ENCODE measurements at places on chromosomes 3 and 15.

- DNase-seq: no peak
These were observed 34.4 kb downstream of the BOC start for GRCh38 chr3:113245761-113246161.

DNA sequence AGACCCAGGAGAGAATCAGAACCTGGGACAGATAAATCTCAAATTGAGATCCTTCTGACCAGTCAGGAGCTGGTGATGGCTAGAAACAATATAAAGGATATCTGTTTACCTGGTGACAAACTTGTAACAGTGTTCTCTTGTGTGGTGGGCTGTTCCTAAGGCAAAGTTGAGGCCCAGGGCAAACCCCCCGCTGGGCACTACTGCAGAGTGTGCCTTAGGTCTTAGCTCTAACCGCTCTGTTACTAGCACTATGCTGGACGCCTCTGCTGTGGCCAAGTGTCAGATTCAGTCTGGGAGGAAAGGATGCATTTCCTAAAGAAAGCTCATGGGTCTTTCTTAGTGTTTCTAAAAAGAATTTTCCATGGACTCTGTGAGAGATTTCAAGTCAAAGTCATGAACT lies 146.5 kb upstream of the MEIS2 start:
- no peak for DNase-seq

DNA sequence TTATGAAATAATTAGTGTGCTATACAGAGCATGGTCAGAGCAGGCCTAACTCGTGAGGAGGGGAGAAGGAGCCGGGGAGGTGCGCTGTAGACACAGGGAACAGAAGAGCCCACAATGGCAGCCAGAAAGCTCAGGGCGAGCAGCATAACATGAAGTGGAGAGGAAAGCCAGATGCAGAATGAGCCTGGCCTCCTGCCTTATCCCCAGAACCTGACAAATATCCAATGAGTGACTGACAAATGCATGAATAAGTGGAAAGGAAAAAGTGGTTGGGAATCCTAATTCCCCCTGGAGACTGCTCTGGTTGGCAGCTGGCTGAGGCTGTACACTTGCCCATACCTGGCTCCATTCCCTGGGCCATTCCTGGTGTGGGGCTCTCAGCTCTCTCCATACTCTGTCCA lies 9.2 kb upstream of the MST1R start:
- no peak for DNase-seq

DNA sequence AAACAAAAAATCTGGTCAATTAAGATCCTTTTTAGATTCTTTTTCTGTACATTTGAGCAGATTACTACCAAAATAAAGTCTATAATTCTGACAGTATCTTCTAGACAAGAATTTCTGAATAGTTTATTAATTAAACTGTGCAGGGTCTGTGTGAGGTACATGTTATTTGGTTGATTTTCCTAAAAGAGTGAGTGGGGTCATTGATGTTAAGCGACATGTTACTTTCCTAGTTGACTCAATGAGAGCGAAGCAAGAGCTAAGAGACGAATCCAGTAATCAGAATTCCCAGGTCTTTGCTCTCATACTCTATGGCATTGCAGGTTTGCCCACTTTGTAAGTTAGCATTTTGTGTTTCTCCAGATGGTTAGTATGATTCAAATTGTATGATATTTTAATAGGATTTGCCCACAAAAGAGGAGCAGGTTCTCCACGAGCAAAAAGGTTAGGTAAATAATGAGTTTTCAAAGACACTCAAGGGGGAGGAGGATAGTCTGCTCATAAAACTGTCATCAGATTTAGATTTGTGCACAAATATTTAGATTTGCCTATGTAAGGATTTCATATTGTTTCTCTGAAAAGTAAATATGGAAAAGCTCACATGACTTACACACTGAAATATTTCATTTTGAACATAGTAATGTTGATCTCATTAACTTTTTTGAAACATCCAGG lies 217.2 kb upstream of the CGNL1 start:
- no peak for DNase-seq

GRCh38 chr3:180802837-180803236 lies 109.6 kb upstream of the FXR1 start:
- DNase-seq: no peak

- DNase-seq: no peak
These were observed 31.9 kb downstream of the SUSD5 start for GRCh38 chr3:33186524-33187367.

DNA sequence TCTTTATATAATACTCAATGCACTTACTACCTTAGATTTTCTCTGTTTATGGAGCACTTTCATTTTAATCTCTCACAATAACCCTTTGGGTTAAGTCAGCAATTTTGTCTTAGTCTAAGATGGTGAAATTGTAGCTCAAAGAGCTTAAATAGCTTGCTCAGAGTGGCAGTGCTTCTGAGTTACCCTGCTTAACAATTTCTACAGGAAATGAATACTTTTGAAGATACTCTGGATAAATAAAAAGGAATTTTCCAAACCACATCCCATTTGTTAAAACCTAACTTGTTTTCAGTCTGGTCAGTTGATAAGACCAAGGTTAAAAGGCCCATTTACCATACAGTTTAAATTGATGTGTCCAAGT lies 37.2 kb downstream of the HMG20A start:
- no peak for DNase-seq

GRCh38 chr3:27758083-27758482 lies 36.0 kb upstream of the EOMES start:
- no peak for DNase-seq

GRCh38 chr3:115800489-115801075 lies 177.3 kb downstream of the GAP43 start:
- DNase-seq: no peak

DNA sequence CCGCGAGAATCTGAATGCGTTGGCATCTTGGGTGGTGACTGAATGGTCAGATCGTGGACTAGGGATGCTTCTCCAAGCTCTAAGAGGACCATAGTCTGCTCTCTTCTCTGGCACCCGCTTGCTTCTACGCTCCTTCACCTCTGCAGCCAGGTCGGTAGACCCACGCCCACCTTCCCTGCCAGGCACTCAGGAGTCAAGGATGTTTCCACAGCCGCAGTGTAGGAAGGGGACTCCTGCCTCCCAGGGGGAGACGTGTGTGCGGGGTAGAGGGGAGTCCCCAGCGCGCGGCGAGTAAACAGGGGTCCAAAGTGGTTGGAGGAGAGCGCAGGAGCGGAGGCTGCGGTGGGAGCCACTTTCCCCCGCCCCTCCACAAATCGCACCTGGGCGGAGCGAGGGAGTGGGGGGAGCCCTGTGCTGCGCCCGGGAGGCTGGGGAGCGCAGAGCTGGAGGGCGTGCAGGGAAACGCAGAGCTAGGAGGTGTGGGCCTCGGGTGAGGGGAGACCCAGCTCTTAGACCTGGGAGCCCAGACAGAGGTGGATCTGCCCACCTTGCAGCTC lies 1.7 kb downstream of the LRRC3B start:
- DNase-seq: no peak

DNA sequence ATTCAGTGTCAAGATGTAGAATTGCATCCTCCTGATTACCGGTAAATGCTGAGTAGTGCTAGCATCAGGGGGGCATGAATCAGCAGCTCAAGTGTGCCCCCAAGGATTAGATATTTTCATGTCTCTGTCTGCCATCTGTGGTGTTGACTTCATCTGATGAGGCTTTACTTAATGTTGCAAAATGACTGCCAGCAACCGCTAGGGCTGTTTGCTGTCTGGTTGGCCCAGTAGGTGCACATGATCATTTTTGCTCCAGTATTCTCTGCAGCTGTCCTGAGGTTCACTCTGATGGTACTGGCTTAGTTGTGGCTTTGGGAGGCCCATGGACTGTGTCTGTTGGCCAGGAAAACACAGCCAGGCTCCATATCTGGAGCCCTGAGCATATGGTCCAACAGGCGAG lies 316.4 kb downstream of the SOX2 start:
- no peak for DNase-seq

- DNase-seq: no peak
These were observed 5.8 kb upstream of the TGFBR2 start for GRCh38 chr3:30600572-30600971.

GRCh38 chr3:148441191-148441590 lies 256.5 kb upstream of the AGTR1 start:
- no peak for DNase-seq

GRCh38 chr3:186966406-186966805 lies 36.1 kb downstream of the ST6GAL1 start:
- no peak for DNase-seq

DNA sequence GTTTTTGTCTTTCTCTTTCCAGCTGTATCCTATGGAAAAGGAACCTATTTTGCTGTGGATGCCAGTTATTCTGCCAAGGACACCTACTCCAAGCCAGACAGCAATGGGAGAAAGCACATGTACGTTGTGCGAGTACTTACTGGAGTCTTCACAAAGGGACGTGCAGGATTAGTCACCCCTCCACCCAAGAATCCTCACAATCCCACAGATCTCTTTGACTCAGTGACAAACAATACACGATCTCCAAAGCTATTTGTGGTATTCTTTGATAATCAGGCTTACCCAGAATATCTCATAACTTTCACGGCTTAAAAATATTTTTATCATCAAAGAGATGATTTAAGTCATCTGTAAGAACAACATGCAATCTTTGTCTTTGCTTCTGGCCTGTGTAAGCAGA lies 44.9 kb upstream of the PARP14 start:
- no peak for DNase-seq

- no peak for DNase-seq
These were observed 87.9 kb downstream of the ARPP21 start for GRCh38 chr3:35727179-35727578.

- no peak for DNase-seq
These were observed 77.2 kb upstream of the SLITRK3 start for GRCh38 chr3:165273411-165273810.

DNA sequence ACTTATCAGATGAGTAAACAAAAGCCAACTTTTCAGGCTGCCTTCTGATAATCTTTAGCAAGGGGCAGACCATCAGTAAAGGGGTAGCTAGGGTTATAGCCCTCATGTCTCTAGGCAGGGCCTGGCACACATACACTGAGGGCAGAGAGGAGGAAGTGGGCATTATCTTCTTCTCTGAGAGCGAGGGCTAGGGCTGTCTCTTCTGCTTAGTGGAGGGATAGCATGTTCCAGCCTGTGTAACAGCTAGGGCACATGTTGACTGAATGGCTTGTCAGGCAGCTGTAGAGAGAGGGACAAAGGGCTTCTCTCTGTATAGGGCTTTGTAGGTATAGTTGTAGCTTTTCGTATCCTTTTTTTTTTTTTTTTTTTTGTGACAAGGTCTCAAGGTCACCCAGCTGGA lies 17.8 kb downstream of the CRTC3 start:
- DNase-seq: no peak

DNA sequence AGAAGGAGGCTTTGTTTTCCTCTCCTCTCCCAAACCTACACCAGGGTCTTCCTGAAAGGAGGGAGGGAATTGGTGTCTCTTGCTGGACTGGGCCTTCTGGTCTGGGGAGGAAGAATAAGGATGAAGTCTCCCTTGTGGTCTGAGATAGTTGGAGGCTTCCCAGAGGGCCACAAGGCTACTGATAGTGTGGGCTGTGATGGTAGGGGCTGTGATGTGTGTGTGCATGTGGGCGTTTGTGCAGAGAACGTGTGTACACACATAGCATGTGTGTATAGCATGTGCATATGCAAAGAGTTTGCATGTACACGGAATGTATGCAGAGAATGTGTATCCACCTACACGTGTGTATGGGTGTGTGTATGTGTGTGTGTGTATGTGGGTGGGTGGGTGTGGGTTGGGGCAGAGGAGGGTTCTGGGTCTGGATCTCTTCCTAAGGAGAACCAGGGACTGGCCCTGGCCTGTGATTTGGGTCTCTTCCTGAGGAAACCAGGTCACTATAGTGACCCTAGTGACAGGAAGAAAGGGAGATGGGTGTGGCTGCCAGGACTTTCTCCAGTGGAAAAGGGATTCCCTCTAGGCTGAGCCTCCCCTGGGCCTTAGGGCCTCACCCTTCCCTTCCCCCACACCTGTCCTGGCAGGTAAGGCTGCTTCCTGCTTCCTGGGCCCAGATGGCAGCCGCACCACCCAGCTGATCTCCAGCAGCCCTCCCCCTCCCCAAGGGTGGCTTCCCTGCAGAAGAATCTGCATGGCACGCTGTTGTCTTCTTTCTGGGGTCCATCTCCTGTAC lies 1.7 kb downstream of the FLNB start:
- DNase-seq: no peak

DNA sequence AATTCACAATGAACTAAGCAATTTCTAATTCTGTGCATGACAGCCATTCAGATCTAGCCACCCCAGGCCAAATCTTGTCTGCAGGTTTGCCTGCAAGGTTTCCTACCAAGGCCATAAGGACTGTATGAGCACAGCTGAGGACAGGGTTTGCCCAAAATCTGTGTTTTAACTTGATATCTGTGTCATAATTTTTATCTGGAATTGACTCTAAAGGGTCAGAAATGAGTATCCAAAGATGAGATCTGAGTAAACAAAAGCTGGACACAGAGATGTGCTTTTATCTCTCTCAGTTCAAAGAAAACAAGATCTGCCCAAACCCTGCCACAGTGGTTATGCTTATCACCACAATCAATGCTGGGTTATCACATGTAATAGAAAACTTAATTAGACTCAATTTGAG lies 154.6 kb upstream of the COL8A1 start:
- no peak for DNase-seq

GRCh38 chr3:23602971-23603370 lies 202.8 kb upstream of the UBE2E1 start:
- DNase-seq: no peak

DNA sequence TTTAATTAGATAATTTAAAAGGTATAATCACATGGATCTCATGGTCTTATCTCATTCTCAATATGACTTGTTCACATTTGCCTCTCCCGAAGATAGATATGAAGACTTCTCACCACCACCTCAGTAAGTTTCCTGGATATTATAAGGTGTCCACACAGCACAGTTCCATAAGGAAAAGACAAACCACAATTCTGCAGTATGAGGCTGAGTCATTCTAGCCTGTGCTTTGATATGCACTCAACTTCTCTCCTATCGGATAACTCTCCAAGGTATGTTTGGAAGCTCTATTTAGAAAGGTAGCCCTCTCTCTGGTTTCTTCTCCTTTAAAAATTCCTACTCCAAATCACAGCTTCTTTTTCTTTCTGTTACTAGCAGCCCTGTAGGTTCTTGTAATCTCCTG lies 612.8 kb downstream of the ZPLD1 start:
- no peak for DNase-seq

DNA sequence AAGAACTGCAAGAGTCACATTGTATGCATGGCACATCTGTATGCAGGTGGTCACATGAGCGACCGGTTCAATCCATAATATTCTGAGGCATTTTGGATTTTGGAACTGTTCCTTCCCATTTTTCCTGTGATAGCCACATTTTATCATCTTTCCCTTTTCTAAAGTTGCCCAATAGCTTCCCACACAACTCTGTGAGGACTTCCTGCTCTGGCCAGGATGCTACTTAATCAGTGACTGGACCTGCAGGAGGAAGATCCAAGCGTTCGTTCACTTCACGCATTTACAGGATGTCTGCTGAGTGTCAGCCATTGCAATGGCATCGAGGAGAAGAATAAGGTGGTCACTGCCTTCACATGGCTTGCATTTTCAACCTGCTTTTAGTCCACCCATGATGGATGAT lies 9.8 kb downstream of the KLHL6 start:
- DNase-seq: no peak
